Stimulated activated CD8-positive, alpha-beta memory T cell treated with anti-CD3 and anti-CD28 coated beads, Interleukin-15, amount 100 ng/mL, for 24 hours (primary cell): ENCODE measurements at places on chromosomes 12 and 14.
A peak's percentile ranks its signal among the peaks of the same experiment; 100 is the strongest.

DNA sequence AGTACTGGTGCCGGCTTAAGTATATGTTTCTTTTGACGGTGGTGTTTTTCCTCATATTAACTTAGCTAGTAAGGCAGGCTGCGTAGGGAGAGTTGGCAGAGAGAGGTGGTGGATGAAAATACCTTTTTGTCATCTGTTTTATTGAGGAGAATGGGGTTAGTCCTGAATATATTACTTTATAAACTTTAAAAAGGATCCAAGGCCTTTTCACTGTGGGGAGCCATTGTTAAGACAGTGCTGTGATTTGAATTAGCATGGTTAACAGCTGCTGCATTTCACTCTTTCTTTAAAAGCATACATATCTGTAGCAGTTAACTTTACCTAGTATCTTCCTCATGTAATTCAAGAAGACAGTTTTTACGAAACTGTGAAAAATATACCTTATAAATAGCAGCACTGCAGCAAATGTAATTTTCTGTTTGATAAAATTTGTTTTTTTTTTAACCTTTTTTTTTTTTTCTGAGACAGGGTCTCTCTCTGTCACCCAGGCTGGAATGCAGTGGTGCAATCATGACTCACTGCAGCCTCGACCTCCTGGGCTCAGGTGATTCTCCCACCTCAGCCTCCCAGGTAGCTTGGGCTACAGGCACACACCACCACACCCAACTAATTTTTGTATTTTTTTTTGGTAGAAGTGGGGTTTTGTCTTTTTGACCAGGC is 57.1 kb downstream of the AEBP2 start:
- no peak for DNase-seq

DNA sequence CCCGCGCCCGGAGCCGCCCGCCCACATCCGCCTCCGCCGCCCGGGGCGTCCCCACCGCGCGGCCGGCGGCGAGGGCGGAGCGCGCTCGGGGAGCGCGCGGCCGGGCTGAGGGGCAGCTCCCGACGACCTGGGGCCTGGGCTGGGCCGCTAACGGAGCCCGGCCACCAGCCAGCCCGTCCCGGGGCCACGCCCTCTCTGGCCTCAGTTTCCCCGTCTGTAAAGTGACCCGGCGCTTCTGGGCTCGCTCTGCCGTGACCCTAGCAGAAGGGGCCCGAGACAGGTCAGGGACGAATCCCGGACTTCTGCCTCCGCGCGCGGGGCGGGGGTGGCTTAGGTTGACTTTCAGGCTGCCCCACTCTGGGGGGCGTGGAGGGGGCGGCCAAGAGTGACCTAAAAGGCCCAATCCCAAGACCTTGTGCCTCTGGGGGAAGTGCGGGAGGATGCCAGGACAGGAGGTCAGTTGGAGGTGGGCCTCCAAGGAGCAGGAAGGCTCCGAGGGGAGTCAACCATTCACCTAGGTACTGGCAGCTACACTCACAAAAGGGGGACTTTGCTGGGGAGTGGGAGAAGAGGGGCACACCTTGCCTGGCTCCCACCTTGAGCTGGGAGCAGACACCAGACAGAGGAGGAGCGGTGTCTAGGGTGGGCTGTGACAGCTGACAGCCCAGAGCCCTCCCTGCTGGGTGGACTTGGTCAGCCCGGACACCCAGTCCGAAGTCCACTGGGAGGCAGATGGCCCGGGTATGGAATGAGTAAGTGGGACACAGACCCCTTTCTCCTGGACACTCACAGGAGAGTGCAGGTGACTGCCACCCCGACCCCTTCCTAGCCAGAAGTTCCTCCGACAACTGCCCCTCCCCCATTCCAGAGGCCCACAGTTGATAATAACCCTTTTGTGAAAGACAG is 486 bp upstream of the AKT1 start:
- DNase-seq: peak; percentile 36

DNA sequence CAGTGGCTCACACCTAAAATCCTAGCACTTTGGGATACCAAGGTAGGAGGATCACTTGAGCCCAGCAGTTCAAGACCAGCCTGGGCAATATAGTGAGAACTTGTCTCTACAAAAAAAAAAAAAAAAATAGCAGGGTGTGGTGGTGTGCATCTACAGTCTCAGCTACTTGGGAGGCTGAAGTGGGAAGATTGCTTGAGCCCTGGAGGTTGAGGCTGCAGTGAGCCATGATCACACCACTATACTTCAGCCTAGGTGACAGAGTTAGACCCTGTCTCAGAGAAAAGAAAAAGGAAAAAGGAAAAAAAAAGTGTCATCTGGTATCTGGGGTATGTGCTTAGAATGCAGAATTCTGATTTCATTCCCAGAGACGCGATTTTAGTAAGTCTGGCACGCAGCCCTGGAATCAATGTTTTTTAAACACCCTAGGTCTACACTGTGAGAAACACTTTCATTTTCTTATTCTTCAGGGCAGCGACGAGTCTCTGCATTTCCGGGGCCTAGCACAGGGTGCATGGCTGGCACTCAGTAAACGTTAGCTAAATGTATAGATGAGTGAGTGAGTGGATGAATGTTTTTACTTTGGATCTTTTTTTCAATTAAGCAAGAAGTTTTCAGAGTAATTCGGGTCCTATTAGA is 243.8 kb upstream of the PWP1 start:
- DNase-seq: no peak

GRCh38 chr12:131208425-131208824 is 254.7 kb downstream of the ADGRD1 start:
- no peak for DNase-seq

- DNase-seq: no peak
These were observed 45.7 kb upstream of the MEG3 start for GRCh38 chr14:100780246-100780645.

GRCh38 chr12:113841786-113842185 is 124.3 kb downstream of the RBM19 start:
- DNase-seq: no peak

GRCh38 chr12:128069359-128069997 is 197.5 kb upstream of the TMEM132C start:
- DNase-seq: no peak

DNA sequence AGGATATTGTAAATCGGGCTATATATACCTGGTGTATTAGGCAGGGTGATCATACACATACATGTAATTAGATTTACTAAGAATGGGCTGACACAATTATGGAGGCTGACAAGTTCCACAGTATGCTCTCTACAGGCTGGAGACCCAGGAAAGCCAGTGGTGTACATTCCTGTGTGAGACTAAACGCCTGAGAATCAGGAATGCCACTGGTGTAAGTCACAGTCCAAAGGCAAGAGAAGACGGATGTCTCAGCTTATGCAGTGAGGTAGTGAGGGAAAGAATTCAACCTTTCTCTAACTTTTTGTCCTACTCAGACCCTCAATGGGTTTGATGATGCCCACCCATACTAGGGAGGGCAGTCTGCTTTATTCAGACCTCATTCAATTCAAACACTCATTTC is 57.1 kb downstream of the METTL25 start:
- no peak for DNase-seq

GRCh38 chr14:104243200-104243599 is 104.8 kb downstream of the KIF26A start:
- no peak for DNase-seq

DNA sequence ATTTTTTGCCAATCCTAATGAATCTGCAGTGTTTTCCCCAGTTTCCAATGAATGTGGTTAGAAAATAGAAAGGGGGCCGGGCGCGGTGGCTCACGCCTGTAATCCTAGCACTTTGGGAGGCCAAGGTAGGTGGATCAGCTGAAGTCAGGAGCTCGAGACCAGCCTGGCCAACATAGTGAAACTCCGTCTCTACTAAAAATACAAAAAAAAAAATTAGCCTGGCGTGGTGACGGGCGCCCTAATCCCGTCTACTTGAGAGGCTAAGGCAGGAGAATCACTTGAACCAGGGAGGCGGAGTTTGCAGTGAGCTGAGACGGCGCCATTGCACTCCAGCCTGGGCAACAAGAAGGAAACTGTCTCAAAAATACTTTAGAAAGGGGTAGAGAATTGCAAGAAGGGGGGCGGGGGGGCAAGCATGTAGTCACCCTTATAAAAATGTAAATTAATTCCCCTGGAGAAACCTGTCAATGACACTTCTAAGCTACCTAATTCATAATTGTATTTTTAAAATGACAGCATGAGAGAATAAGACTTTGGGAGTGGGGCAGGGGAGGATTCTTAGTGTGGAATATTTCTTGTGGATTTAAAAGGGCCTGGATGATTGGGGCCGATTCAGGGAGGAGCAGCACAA is 1.7 kb downstream of the KLHDC2 start:
- no peak for DNase-seq

DNA sequence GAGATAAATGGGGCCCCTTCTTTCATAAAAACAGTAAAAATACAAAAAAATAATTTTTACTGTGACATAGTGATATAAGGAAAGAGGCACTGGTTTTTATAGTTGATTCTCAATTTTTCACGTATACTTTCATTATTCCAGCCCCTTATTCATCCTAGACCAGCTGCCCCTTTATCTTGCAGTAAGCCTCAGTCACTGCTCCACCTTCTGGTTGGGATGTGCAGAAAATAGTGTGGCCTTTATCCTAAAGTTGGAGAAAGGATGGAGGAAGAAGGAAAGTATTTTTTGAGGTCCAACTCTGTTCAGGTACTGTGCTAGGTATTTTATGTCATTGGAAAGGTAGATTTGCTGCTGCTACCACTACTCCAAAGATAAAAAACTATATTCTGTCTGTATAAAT is 172.7 kb downstream of the ANO6 start:
- no peak for DNase-seq

GRCh38 chr14:50967790-50968189 is 23.5 kb upstream of the PYGL start:
- DNase-seq: no peak

GRCh38 chr12:40184493-40185302 is 40.1 kb upstream of the LRRK2 start:
- DNase-seq: no peak

DNA sequence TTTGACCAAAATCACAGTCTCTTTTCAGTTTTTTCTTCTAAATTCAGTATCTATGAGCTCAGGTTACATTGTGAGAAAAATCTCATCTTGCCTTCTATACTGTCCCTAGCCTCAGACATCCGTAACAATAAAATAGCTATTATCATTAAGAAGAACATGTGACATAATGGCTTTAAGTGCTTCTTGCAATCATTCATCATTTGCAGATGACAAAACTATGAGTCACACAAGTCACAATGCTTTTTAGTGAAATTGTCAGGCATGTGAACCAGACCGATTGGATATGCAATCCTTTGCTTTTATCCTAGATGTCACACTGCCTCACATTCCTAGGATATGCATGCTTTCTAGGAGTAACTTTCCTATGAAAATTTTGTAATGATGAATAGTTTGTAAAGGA is 313.1 kb downstream of the SLC6A15 start:
- no peak for DNase-seq

DNA sequence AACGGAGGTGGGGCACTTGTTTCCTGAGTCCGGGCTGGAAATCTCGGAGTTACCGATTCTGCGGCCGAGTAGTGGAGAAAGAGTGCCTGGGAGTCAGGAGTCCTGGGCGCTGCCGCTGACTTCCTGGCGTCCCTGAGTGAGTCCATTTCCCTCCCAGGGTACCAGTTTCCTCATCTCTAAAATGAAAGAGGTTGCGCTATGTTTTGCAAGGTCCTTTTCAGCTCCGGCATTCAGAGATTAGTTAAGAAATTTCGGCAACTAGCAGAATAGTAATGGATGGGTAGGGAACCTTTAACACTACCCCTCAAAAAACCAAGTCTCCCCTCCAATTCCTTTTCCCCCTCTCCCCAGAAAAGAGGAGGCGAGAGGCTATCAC is 724 bp downstream of the BLOC1S1 start:
- no peak for DNase-seq

- DNase-seq: no peak
These were observed 243.1 kb downstream of the C12orf75 start for GRCh38 chr12:105573574-105573973.

DNA sequence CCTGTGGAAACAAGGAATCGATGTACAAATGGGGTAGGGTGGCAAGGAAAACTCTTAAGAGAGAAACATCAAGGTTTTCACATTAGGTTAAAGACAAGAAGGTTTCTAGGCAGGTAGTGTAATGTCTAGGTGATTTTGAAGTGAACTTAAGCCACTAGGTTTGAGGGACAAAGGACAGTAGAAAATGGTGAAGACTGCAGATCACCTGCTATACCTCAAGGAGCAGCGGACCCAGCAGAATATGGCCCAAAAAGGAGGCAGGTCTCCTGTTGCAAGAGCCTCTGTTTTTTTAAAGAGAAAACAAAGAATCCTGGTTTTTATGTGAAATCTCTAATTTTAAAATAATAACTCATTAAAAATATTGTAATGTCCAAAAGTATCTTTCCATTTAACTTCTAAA is 178.1 kb downstream of the ACSS3 start:
- no peak for DNase-seq

GRCh38 chr12:60071759-60072191 is 475.9 kb downstream of the SLC16A7 start:
- DNase-seq: no peak

DNA sequence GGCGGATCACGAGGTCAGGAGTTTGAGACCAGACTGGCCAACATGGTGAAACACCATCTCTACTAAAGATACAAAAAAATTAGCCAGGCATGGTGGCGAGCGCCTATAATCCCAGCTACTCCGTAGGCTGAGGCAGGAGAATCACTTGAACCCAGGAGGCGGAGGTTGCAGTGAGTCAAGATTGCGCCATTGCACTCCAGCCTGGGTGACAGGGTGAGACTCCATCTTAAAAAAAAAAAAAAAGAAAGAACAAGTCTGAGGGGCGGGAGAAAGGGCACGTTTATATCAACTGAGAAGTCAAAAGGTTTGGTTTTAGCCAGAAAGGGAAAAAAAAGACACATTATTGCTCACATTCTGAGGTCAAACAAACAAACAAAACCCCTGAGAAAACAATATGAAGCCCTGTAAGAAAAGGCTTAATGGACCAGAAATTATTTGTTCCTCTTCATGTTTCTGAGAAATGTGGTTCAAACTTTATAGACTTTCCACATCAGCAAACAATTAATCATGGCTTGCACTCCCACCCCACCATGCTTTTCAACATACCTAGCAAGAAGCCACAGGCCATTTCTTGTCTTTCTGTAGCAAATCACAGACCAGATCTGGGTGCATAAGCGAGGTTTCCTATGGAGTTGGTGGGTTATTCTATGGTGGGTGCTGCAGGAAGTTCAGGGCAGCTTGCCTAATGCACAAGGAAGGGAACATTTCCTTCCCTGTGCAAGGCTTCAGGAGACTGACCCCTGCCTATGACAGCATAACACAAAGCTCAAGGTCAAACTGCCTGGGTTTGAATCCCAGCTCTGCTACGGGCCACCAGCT is 80.1 kb downstream of the SSPN start:
- no peak for DNase-seq

DNA sequence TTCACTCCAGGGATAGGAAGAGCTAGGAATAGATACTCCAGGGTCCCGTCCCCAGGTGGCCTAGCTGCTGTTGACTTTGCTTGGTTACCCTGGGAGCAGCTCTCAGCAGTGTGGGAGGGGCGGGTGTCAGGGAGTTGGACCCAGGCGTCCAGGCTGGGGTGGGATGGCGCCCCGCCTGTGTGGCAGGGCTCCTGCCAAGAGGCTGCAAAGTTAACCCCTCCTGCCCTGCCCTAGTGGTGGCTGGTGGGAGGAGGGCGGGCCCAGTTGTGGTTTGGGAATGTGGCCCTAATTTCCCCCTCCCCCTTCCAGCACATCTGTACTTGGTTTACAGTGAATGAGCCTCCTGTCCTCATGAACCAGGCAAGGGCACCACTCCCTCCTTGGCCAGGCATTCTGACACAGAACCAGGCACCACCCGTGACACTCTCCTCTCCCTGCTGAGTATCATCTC is 1.7 kb upstream of the RARG start:
- no peak for DNase-seq
